Activated CD4-positive, alpha-beta T cell treated with anti-CD3 and anti-CD28 coated beads, Interleukin-2, amount 10 ng/mL, durations not matched to agents 24 days and 14 days (primary cell): ENCODE measurements at places on chromosomes 4 and X. TPM values are rescaled to one million over a fixed set of nuclear protein-coding genes. Genes with fewer than 3 reads are reported as not detected.

SMC1A gene
- 141 and 144 TPM in 2 replicates for total RNA-seq

NUDT10 gene
- 0.28 and 0.51 TPM in 2 replicates for total RNA-seq

SMR3B gene
- total RNA-seq = not detected in 2 replicates

CHST7 gene
- 6.5 and 6.9 TPM in 2 replicates for total RNA-seq

WAS gene
- 99.0 and 104 TPM in 2 replicates for total RNA-seq

GPR34 gene
- total RNA-seq = 0.16 and 0.43 TPM in 2 replicates

OFD1 gene
- total RNA-seq = 18.3 and 19.3 TPM in 2 replicates

TBX22 gene
- total RNA-seq = not detected in 2 replicates

KLHL4 gene
- total RNA-seq = not detected in 2 replicates

NUDT11 gene
- 3.4 and 3.6 TPM in 2 replicates for total RNA-seq

PNMA5 gene
- not detected in 2 replicates for total RNA-seq

APLN gene
- total RNA-seq = 0.65 and 0.66 TPM in 2 replicates

ENPP6 gene
- total RNA-seq = 0.61 and 1.2 TPM in 2 replicates

GYPE gene
- total RNA-seq = not detected in 2 replicates

WDR17 gene
- 1.7 and 2.1 TPM in 2 replicates for total RNA-seq

SNCA gene
- 0.19 and 0.23 TPM in 2 replicates for total RNA-seq

PRDM5 gene
- not detected in 2 replicates for total RNA-seq

LANCL3 gene
- total RNA-seq = 0.16 and 0.28 TPM in 2 replicates

RPS6KA6 gene
- total RNA-seq = not detected in 2 replicates

CXCL11 gene
- 0.54 TPM in 1 of 2 replicates, not detected in the other for total RNA-seq

IQSEC2 gene
- total RNA-seq = 0.37 and 0.64 TPM in 2 replicates

GABRG1 gene
- not detected in 2 replicates for total RNA-seq

CXorf65 gene
- total RNA-seq = 17.9 and 24.9 TPM in 2 replicates

MPP1 gene
- 22.4 and 25.6 TPM in 2 replicates for total RNA-seq

STAG2 gene
- total RNA-seq = 101 and 103 TPM in 2 replicates

SERTM2 gene
- not detected in 2 replicates for total RNA-seq

DCAF8L2 gene
- not detected in 2 replicates for total RNA-seq

TREX2 gene
- 1.1 and 1.9 TPM in 2 replicates for total RNA-seq

ANK2 gene
- 2.5 and 2.6 TPM in 2 replicates for total RNA-seq

MAGED1 gene
- 35.5 and 41.6 TPM in 2 replicates for total RNA-seq

FAM149A gene
- total RNA-seq = 0.33 TPM in 1 of 2 replicates, not detected in the other

NOX1 gene
- total RNA-seq = not detected in 2 replicates

VCX gene
- not detected in 2 replicates for total RNA-seq

C4orf51 gene
- not detected in 2 replicates for total RNA-seq

PAGE4 gene
- not detected in 2 replicates for total RNA-seq

DMP1 gene
- not detected in 2 replicates for total RNA-seq

ASB9 gene
- total RNA-seq = 0.24 and 0.33 TPM in 2 replicates

MAGEB4 gene
- not detected in 2 replicates for total RNA-seq
